Stomach (tissue), 19 donors: ENCODE measurements at places on chromosomes 5 and 9. TPM values are rescaled to one million over a fixed set of nuclear protein-coding genes. Genes with fewer than 3 reads are reported as not detected.

The NOXA1 gene
- 20.5 TPM for polyA plus RNA-seq

The PCDHB5 gene
- not detected for polyA plus RNA-seq

The CHSY3 gene
- 0.15 TPM for polyA plus RNA-seq

The ZNF618 gene
- polyA plus RNA-seq: 3.0 TPM

The LCNL1 gene
- polyA plus RNA-seq: not detected

The FNBP1 gene
- polyA plus RNA-seq: 9.0 TPM

The RAB14 gene
- polyA plus RNA-seq: 25.5 TPM

The CDH6 gene
- 0.31 TPM for polyA plus RNA-seq

The RBM22 gene
- 28.0 TPM for polyA plus RNA-seq

The PCDHB10 gene
- 0.15 TPM for polyA plus RNA-seq

- peak; percentile 36 for DNase-seq
- H3K4me1 ChIP-seq: peaks cover 3% of the 10 kb centered on the region
- H3K27ac ChIP-seq: peak overlapping the region; percentile 9
Measured at GRCh38 chr5:60352992-60353599, 346.9 kb downstream of the DEPDC1B start.

GRCh38 chr5:180499684-180500083 is 5.5 kb downstream of the CNOT6 start:
- H3K4me3 ChIP-seq: no peak overlapping the region
- no peaks in the 10 kb centered on the region for H3K36me3 ChIP-seq
- H3K4me1 ChIP-seq: peaks cover 71% of the 10 kb centered on the region
- no peak overlapping the region for H3K27ac ChIP-seq
- no peak for DNase-seq

DNA sequence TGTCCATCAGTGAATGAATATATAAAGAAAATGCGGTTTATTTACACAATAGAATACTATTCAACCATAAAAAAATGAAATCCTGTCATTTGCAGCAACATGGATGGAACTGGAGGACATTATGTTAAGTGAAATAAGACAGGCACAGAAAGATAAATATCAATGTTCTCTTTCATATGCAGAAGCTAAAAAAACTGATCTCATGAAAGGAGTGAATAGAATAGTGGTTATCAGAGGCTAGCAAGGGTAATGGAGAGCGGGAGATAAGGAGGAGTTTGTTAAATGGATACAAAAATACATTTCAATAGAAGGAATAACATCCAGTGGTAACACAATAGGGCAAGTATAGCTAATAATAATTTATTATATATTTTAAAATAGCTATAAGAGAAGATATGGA is 65.0 kb downstream of the AGTPBP1 start:
- no peak for DNase-seq
- H3K4me1 ChIP-seq: no peaks in the 10 kb centered on the region
- H3K27me3 ChIP-seq: no peaks in the 10 kb centered on the region
- H3K27ac ChIP-seq: no peak overlapping the region

DNA sequence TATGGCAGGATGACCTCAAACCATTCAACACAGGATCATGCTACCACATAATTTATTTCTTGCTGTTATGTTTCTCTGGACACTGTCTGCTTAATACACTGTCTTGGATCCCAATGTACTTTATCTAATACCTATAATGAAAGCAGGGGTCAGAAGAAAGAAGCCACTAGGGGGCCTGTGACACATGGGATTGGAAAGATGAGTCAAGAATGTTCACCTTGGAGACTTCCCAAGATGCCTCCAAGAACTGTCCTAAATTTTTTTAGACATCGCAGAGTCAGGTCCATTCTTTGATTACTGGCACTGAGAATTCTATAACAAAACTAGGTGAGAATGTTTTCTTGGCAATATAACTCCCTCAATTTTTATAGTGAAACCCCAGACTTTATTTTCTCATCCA is 305.8 kb upstream of the SMARCA2 start:
- H3K4me3 ChIP-seq: no peak overlapping the region
- no peaks in the 10 kb centered on the region for H3K36me3 ChIP-seq
- no peaks in the 10 kb centered on the region for H3K27me3 ChIP-seq
- no peaks in the 10 kb centered on the region for H3K4me1 ChIP-seq
- DNase-seq: peak; percentile 4

DNA sequence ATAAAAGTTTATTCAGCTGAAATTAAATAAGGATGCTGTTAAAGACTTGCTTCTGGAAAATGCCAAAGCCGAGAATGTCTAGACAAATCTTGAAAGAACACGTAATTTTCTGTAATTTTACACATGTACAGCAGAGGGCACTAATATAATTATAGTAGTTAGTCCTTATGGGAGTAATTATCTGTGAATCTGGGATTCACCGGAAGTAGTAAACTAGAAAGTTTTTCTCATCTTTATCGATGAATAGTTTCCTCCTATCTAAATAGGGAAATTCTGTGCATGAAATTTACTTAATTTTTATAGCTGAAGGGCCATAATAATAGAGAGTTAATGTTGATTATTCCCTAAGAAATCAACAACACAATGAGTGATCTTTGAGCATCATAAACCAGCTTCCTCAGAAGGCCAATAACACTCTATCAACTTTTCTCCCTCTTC is 18.4 kb upstream of the CNTLN start:
- peak; percentile 50 for DNase-seq
- H3K27ac ChIP-seq: no peak overlapping the region
- no peaks in the 10 kb centered on the region for H3K4me1 ChIP-seq
- H3K27me3 ChIP-seq: no peaks in the 10 kb centered on the region

DNA sequence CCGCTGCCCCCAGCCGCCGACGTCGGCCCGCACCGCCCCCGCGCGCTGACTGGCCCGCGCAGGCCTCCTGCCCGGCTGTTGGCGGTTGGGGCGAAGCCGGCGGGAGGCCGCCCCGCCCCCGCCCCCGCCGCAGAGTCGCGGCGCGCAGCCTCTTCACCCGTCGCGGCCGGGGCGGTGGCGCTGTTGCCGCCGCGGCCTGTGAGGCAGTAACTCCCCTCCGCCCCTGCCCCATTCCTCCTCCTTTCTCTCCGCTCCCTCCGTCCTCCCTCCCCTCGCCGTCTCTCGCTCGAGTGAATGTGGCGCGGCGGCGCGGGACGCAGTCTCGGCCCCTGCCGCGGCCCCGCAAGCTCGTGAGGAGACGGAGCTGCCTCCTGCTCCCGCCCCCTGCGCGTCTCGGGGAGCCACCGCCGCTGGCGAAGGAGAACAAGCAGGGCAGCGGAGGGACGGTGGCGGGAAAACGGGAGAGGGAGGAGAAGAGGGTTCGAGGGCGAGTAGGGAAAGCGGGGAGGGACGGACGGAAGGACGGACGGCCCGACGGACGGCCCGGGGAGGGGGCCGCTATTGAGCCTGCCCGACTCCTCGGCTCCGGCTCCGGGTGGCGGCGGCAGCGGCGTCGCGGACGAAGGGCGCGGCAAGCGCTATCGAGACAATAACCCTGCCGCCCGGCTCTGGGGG is 637 bp upstream of the ERBIN start:
- peak overlapping the region; percentile 97 for H3K27ac ChIP-seq
- peaks cover 40% of the 10 kb centered on the region for H3K4me1 ChIP-seq
- DNase-seq: peak; percentile 97
- no peaks in the 10 kb centered on the region for H3K36me3 ChIP-seq
- H3K4me3 ChIP-seq: peak overlapping the region; percentile 87

- peaks cover 9% of the 10 kb centered on the region for H3K36me3 ChIP-seq
- H3K27me3 ChIP-seq: no peaks in the 10 kb centered on the region
- no peak overlapping the region for H3K4me3 ChIP-seq
Measured at GRCh38 chr9:111937781-111938426, 41.3 kb downstream of the UGCG start.

GRCh38 chr9:126171641-126172040 is 155.0 kb upstream of the MVB12B start:
- no peaks in the 10 kb centered on the region for H3K4me1 ChIP-seq
- H3K27ac ChIP-seq: no peak overlapping the region
- H3K4me3 ChIP-seq: no peak overlapping the region
- DNase-seq: no peak

DNA sequence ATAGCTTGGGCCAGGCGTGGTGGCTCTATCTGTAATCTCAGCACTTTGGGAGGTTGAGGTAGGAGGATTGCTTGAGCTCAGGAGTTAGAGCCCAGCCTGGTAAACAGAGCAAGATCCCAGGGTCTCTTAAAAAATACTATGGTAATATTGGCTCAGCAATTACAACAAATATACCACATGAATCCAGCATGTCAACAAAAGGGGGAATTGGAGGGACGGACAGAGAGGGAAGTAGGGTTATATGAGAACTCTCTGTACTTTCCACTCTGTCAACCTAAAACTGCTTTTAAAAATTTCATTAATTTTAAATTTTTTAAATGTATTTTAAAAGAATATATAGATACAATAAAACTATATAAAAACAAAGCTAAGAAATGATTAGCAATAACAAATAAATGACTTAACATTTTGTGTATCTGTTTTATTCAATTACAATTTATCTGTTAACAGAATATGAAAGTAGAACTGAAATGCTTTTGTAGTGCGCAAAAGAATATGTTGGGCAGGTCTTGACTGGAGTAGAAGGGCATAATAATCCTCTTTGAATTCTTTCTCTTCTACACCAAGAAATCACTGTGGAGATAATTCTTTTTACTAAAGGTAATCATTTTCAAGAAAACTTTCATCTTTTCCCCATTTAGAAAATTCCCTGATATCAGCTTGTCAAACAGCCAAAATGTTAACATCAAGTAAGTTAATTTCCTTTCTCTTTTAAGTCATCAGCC is 12.9 kb upstream of the CDC42SE2 start:
- DNase-seq: no peak
- H3K27me3 ChIP-seq: no peaks in the 10 kb centered on the region
- H3K36me3 ChIP-seq: no peaks in the 10 kb centered on the region
- H3K4me3 ChIP-seq: no peak overlapping the region
- H3K27ac ChIP-seq: peak overlapping the region; percentile 38
